ENCODE measurements at places on chromosomes 6 and 20. TPM values are rescaled to one million over a fixed set of nuclear protein-coding genes. Genes with fewer than 3 reads are reported as not detected.

- DNase-seq = peak; percentile 92
These were observed 92.2 kb downstream of the CDH22 start for GRCh38 chr20:46215913-46216707.

GPX5 gene
- not detected for total RNA-seq

DNA sequence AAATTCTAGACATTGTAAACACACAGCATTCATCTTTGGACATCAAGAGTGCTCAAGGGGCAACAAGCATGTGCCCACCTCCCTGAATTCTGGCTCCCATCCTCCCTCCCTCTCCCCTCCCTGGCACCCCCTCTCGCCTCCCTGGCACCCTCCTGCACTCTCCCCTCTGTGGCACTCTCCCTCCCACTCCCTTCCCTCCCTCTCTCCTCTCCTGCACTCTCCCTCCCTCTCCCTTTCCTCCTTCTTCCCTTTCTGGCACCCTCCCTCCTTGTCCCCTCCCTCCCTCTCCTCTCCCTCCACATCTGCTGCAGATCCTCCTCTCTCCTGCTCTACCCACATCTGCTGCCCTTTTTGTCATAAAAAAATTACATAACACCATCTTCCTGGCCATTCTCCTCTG is 113.0 kb upstream of the SLC22A23 start:
- no peak for DNase-seq

IMPG1 gene
- total RNA-seq = not detected

ELOVL4 gene
- total RNA-seq = 1.6 TPM

DNA sequence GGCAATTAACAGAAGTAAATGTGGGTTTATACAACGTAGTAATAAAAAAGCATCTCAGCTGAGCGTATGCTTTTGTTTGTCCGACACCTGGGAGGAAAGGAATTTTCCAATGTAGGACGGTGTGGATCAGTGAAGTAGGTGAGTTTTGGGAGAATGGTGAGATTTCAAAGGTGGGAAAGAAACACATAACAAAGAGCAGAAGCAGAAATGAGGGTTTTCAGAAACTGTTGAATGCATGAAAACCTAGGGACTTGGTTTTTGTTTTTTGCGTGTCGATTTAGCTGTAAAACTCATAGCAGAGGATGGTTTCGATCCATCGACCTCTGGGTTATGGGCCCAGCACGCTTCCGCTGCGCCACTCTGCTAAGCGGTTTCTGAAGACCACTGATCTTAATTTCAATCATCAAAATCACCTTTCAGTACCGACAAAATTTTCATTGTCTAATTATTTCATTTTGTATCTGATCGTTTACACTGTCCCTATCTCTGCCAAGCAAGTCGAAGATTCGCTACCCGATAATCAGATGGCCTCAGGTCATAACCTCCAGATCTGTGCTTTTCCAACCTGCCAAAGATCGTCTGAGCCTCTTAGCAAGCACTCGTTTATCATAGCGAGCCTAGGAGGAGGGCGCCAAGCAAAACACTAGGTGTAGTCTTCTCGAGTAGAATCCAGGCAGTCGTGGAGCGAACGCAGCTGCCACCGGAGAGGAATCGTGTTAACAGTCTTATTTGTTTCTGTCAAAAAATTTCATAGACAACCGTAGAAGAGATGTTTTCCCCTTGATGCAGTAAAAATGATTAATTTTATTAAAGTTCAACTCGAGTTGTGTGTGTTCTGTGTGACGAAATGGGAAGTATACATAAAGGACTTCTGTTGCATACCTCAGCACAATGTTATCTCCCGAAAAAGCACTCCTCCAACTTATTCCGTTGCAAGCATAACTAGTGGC is 20.9 kb upstream of the POM121L2 start:
- peak; percentile 41 for DNase-seq

GRCh38 chr6:40760887-40761286 is 173.7 kb upstream of the LRFN2 start:
- no peak for DNase-seq

NFS1 gene
- 44.6 TPM for total RNA-seq

BTN1A1 gene
- not detected for total RNA-seq

GRCh38 chr6:7721649-7722048 is 4.2 kb upstream of the BMP6 start:
- DNase-seq = no peak

RBM24 gene
- total RNA-seq = 1.1 TPM

DNA sequence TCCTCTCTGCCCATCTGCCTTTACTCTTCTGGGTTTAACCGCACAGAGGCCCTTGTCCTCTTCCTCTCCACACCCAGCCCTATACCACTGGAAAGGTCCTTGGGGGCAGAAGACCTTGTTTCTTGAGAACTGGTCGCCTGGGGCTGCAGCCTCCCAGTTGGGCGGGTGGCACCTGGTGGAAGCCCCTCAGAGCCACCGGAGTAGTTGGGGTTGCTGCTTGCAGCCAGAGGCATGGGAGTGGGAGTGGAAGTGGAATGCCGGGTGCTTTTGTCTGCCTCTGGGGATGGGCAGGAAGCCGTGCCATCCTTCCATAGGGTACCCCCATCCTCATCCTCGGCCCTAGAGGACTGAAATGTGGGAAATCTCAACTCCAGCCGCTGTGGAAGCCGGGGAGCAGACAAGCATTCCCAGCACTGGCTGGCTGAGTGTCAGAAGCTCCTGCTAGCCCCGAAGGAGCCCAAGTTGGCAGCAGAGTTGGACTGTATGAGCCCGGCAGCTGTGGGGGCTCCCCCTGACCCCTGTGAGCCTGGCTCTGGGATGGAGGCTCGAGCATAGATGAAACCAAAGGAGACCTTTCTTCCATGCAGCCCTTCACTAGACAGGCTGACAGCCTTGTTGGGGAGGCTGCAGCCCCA is 1.2 kb downstream of the VSTM2L start:
- DNase-seq = no peak
